Activated CD4-positive, alpha-beta T cell treated with anti-CD3 and anti-CD28 coated beads, Interleukin-2, amount 10 ng/mL, durations not matched to agents 24 days and 14 days (primary cell): ENCODE measurements at places on chromosomes 1 and 21. TPM values are rescaled to one million over a fixed set of nuclear protein-coding genes. Genes with fewer than 3 reads are reported as not detected.

Gene ETV3L
- total RNA-seq, result not detected in 2 replicates

Gene PGLYRP3
- total RNA-seq, result not detected in 2 replicates

Gene JAK1
- 86.5 and 86.6 TPM in 2 replicates for total RNA-seq

Gene TOR1AIP1
- 69.2 and 77.2 TPM in 2 replicates for total RNA-seq

Gene DCST1
- not detected in 2 replicates for total RNA-seq

Gene IGSF9
- total RNA-seq, result not detected in 2 replicates

Gene ZBTB8A
- 0.19 and 0.62 TPM in 2 replicates for total RNA-seq

DNA sequence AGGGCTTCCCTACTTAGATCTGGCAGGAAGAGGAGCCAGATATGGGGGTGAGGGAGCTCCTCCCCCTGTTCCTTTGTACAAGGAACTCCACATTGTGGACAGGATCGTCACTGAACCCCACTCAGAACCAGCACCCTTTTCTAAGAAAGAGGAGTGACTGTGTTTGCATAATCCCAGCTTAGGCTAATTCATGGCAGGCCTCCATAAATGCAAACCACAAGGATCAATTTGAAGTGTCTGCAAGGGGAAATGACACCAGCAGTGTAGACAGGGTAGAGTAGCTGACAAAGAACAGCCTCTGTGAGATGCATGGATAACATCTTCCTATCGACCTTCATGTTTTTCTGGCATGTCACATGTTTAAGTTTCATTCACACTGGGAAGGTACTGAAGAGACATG lies 11.7 kb downstream of the MX1 start:
- no peak for DNase-seq

DNA sequence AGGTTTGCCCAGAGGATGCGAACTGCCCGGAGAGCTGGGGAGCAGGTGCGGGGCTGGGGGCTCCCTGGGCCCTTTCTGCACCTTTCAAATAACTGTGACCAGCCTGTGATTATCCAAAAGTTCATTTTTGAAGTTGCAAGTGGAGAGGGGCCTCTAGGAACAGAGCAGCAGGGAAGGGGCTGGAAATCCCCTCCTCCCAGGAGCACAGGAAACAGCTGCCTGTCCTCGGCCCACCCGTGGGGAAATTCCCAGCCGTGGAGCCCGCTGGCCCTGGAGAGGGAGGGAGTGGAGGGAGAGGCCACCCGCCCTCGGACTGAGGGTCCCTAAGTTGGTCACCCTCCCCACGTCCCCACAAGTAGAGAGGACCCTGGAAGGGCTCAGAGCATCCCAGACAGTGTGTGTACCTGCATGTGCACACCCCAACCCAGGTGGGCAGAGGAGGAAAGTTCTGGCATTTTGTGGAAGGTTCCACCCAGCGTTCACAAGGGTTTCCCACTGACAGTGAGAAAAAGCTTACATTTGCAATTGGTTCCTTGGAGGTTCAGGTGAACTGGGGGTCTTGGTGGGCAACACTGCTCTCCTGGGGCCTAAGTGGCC lies 1.2 kb upstream of the TNFRSF4 start:
- DNase-seq, result no peak

- no peak for DNase-seq
Observed at GRCh38 chr1:224132901-224133300, 19.0 kb downstream of the FBXO28 start.

- DNase-seq, result no peak
Observed at GRCh38 chr1:92754000-92754718, 30.7 kb downstream of the EVI5 start.

DNA sequence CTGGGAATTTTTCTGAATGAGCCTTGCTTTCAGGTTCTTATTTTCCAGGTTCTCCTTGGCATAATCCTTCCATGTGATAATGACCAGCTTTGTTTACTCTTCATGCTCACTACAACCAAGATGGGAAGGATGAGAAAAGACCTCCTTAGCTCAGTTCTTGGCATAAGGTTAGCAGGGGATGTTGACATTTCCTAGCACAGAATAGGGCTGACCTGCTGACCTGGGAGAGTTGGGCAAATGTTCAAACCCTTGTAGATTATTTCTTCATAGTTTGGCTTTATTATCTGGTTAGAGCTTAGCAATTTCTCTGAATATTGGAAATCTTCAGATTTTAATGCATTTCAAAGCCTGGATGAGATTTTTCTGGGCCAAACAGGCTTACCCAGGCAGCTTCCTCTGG lies 23.6 kb upstream of the SYT6 start:
- no peak for DNase-seq

DNA sequence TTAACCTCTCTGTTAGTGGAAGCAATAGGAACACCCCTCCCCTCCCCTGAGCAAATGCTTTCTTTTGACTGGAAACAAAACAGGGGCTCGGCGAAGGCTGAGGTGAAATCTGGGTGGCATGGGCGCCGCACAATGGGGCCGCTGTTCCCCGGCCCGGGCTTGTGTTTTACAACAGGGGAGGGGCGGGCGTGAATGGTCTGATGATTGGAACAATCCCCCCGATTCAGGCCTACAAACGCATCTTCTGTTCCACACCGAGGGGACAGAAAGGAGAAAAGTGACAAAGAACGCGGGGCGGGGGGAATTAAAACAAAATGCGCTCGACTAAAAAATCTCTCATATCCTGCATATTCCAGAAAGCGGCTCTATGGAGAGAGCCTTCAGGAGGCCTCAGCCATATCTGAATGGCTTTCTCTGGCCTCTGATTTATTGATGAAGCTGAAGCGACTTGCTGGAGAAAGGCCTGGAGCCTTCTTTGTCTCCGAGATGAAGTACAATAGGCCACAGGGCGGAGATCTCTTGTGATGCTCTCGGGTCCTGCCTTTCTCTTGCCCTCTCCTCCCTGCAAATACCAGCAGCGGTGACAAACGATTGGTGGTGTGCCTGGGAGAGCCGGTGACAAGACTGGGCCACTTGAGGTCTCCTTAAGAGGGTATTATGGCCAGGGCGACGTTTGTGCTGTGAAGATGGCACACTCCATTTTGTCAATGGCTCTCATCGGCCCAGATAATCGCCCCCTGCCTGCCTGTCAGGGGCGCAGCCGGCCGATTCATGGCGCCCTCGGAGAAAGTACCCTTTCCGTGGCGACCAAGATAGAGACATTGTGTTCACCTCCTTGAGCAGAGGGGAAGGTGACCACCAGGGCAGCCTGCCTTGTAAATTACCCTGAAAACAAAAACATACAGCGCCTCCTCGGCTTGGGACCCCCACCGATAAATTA lies 47.1 kb upstream of the OLIG2 start:
- no peak for DNase-seq

DNA sequence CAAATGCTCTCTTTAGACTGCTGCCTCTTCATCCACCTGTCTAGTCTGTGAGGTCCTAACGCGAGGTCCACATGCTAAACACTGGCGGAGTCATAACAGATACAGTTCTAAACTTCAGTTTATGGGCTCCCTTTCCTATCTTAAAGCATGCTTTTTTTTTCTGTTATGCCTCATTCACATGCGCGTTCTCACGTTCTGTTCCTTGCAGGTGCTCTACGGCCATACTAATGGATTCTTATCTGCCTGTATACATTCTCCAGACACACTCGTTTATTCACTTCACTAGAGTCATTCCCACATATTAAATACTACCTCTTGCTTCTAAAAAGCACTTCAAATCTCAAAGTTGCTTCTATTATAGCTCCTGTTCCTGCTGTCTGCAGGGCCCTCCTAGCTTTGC lies 38.7 kb downstream of the PHC2 start:
- no peak for DNase-seq

GRCh38 chr1:22471078-22471477 lies 19.4 kb downstream of the ZBTB40 start:
- no peak for DNase-seq
